ENCODE measurements at places on chromosomes 1 and 21.

DNA sequence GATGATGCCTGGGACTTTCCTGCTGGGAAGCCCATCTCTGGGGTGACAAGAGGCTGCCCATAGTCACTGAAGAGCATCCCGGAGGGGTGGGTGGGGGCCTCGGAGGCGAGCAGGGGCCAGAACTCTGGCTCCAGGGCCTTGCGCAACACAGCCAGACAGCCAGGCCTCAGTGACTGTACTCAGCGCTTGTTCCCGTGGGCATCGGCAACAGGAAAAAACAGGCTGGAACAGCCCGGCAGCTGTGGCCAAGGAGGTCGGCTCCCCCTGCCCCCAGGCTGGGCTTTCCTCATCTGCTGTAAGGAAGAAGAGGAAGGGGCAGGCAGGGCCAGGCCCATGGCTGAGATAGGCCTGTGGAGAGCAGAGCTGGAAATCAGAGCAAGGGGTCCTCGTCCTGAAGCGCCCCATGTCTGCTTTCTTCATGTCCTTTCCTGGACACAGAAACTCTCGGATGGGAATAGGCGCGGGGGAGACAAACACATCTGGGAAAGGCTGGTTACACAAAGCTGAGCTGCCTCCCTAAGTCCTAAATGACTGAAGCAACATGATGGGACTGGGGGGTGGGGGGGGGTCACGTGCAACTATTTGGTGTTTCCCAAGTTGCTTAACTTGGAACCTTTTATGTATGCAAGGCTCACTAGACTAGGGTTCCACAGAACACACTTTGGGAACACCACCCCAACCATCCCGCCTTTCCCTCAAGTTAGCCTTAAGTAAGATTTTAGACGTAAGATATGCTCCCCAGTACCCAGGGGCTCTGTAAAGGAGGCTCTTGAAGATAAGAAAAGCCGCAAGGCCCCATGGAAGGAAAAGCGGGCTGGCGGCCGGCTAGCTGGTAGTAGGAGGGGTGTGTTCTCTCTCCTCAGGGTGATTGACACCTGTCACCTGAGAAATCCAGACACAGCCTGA is 30.7 kb downstream of the HSPG2 start:
- DNase-seq = no peak

- DNase-seq = no peak
Observed at GRCh38 chr1:203175827-203176241, 208 bp upstream of the MYBPH start.

GRCh38 chr1:110588991-110589390 is 17.2 kb downstream of the KCNA2 start:
- DNase-seq = no peak

DNA sequence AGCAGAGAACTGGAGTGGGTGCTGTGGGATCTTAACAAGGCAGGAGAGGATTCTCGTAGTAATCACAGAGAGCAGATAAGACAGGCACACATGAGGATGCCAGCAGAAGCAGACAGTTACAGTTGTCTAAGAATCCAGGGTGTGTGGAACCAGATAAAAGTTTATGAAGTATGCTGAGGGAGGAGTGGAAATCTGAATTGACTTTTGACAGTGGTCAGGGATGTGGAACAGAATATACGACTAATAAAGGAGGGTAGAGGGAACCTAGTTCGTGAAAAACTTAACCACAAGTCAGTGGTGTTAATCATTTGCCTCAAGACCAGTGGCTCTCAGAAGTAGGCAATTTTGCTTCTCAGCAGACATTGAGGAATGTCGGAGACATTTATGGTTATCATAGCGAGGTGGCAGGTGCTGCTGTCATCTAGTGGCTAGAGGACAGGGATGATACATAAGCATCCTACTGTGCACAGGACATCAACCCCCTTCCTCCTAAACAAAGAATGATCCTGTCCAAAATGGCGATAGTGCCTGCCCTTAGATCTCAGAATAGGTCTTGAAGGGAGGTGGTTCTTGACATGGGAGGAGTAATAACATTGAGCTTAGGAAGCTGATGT is 3.0 kb downstream of the LRRC8D start:
- DNase-seq = no peak

DNA sequence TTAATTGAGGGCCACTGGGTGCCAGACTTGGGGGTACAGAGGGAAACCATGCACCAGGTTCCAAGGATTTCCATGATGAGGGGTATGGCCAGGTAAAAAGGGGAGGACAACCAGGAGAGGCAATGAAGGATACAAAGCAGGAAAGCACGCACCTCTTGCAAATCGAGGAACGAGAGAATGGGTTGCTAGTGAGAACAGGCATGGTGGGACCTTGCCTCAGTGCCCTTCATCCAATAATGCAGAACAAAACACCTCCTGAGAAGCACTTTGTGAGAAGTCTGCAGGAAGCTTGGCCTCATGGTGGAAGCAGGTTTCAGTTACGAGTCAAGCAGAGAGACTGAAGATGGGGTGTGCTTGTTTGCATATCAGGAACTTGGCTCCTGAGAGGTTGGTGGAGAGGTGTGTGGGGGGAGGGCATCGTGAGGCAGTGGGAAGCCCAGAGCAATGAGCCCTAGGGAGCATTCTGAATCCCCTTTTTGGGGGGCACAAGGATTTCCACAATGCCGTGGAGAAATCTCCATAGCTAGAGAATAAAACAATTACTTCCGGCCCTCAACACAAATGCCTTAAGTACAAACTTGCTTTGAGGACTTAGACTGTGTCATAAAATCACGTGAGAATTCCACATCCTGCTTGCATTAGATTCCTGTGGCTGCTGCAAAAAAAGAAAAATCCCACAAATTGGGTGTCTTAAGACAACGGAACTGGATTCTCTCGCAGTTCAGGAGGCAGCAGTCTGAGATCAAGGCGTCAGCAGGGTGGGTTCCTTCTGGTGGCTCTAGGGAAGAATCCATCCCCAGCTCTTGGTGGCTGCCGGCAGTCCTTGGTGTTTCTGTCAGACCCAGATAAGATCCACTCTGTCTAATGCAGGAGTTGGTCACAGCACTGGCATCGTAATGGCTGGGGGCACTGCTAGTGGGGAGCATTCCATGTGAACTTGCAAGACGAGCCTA is 54.9 kb upstream of the BACE2 start:
- no peak for DNase-seq

DNA sequence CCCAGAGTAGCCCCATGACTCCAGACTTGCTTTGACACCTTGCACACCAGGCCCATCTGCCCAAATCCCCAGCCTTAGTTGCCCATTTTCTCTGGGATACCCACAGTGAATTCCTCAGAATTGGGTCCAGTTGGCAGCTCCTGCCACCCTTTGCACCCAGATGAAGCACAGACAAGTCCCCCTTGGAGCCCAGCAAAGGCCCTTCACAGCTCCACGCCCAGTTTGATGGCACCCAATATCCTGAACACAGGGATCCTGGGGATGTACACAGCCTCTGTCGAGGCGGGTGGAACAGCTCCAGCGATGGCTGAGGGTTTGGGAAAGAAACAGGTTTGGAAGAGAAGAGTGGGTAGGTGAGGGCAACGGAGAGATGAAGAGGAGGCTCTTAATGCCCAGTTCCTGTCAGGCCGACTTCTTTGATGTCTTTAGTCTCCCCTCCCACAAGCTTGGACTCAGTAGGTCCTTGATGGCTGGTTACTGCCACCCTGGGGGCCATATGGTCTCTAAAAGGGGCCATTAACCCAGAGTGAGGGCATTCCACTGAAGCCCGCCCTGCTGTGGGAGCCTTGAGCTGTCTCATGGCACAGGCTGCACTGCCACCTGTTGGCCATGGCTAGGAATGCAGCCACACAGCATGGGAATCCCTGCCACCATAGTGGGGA is 21.7 kb downstream of the TMEM53 start:
- peak; percentile 48 for DNase-seq

DNA sequence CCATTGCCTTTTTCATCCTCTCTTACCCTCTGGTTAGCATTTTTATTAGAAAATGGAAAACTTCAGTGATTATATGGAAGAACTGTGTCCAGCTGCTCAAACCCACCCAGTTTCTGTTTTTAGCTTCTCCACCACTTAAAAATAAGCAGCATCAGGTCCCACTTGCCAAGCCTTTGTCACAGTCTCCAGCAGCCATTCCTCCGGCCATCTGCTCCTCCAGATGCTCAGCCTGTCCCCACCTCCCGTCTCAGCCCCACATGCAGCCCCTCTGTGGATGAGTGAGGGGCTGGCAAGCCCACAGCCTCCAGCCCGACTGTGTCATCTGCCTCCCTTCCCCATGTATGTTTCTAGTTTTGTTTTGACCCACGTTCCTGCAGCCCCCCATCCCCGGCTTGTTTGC is 289.7 kb downstream of the HHAT start:
- DNase-seq = no peak

DNA sequence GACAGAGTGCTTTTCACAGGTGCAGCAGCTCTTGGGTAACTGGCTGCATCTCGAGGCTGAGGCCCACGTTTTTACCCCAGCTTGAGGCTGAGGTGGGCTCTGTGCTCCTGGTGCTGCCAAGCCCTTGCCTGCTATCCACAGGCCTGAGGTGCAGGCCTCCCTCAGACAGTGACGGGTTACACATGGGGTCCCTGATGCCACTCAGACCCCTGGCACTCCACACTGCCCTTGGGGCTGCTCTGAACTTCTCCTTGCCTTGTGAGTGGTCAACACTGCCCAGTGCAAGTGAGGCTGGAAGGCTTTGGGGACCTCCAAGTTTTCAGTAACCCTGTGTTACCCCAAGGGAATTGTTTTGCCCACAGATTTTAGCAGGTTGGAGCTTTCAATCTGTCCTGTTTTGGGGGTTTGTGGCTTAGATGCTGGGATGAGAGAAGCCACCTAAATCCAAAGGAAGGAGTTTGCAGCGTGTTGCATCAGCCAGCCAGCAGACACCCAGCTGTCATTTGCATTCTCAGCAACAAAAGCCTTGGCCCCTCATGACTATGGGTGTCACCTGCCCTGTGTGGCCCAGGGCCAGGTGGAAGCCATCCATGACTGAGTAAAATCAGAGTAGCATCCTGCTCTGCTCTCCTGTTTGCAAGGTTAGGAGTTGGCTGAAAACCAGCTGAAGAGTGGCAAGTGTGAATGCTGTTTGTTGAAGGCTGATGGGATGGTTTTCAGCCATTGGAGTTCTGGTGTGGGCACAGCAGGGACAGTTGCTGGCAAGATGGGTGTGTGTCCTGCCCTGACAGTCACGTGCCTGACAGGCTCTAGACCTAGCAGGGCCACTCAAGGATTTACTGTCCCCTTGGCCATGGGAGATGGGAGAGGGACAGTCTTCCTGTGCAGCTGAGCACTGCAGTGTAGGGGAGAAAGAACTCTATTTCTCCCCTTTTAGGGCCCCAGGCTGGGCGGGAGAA is 3.2 kb downstream of the RNF187 start:
- DNase-seq = no peak

DNA sequence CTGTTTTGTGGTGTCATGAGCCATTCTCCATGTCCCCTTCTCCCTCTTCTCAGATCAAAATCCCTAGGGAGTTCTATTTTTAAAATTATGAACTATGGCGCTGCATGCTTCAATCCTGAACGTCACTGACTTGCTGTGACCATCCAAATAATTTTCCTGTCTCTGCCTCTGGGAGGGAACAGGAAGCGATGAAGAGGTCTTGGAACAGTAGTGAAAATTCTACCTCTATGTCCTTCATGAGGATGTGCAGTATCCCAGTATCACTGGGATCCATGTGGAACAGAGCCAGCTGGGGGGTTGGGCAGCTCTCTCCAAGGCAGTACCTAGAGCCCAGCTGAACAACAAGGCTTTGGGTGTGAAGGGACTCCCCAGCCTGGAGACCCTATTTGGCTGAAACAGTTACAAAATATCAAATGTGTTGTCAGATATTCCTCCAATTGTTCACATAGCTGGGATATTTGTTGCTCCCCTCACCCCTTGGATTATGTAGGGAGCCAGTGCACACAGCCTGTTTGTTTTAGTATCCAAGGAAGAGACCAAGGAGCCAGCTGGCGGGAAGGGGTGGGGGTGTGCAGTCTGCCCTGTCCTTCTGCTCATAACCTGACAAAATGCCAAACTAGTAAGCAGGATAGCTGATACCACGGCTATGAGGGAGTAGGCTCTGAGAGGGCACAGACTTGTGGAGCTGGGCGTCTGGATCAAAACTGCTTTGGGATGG is 7.6 kb downstream of the DCLRE1B start:
- no peak for DNase-seq

GRCh38 chr21:26945916-26946675 is 20.8 kb downstream of the ADAMTS5 start:
- no peak for DNase-seq

GRCh38 chr1:96481409-96481808 is 240.2 kb upstream of the PTBP2 start:
- no peak for DNase-seq

DNA sequence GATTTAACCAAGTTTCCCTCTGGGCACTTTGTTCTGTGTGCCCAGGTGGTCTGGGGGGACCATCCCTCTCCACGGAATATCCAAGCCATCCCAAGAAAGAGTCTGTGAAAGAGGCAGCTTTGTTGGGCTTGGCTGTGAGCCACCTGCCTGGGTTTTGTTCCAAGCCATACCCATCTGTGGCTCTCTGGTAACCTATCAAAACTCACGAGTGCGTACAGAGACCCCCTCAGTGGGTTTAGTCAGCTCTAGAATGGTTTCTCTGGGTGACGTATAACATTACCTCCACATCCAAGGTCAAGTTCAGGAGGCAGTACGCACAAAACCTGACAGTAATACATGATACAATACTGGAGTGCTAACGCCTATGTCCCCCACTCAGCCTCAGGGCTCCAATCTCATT is 54.2 kb downstream of the DNTTIP2 start:
- no peak for DNase-seq

DNA sequence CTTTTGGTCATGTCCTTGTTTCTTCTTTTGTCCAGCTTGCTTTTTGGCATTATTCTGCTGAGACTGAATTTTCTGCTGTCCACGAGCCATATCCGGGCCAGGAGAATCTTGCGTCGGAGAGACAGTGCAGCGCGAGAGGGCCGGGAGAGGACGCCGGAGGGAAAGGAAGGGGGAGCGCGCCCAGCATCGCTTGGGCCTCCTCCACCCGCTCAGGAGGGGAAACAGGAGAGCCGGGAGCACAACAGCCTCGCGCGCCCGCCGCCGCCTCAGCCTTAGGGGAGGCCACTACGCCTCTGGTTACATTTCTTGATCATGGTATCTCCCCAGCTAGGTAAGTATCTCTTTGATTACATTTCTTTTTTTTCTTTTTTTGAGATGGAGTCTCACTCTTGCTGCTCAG is 7.4 kb upstream of the DEGS1 start:
- no peak for DNase-seq

DNA sequence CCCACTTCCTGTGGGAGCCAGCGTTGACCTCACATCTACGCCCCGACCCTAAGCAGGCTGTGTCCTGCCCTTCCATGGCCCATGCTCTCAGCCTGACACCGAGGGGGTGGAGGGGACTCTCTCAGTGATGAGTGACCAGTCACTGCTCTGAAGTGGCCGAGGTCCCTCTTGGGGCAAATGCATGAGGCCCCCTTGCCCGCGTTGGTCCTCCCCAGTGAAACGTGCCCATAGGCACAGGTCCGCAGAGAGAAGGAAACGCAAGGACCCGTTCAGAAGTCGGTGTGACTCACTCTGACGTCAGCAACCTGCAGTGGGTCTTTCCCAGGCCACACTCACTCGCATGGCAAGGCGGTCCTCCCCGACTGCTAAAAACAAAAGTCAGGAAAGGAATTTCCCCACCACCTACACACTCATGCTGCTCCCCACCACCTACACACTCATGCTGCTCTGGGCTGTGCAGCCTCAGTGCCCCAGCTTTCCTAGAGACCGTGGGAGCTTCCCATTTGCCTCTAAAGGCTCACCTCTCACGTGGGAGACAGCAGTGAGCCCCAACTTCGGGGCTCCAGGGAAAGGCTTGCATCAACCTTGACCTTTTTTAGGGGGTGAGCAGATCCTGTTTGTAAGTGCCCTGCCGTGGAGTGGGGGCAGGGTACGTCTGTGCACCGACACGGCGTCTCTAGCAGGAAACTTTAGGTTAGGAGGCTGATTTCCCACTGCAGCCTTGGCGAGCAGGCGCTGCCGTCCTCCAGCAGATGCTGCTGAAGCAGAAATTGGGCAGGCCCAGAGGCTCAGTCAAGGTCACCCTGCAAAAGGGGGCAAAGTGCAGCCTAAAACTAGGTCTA is 11.4 kb downstream of the UBASH3A start:
- DNase-seq = peak; percentile 96
